Activated T-helper 2 cell treated with anti-CD3 and anti-CD28 coated beads, Interferon-gamma antibody, Interleukin-2, Interleukin-4, amounts not matched to agents 10 μg/mL and 5 μg/mL and 100 μg/mL, durations not matched to agents 14 hours and 24 hours and 36 hours (primary cell): ENCODE measurements at places on chromosomes 16 and 17. TPM values are rescaled to one million over a fixed set of nuclear protein-coding genes. Genes with fewer than 3 reads are reported as not detected.

DNA sequence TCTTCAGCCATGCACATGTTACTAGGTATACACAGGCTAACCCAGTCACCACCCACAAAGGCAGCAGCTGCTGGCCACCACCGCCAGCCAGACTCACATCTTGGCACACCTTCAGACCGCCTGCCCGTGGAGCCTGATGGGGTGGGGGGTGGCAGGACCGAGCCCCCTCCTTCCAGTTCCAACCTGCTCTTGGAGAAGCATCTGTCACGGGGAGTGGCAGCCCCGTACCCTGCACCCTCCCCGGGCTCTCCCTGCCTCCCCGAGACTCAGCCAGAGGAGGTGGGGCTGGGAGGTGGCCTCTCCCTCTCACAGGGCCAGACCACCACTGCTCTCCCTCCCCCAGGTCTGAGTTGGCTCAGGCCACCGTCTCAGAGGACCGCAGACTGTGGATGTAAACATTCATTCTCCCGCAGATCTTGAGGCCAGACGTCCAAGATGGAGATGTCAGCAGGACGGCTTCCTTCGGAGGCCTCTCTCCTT lies 11.3 kb upstream of the RBFOX3 start:
- DNase-seq = no peak

DNA sequence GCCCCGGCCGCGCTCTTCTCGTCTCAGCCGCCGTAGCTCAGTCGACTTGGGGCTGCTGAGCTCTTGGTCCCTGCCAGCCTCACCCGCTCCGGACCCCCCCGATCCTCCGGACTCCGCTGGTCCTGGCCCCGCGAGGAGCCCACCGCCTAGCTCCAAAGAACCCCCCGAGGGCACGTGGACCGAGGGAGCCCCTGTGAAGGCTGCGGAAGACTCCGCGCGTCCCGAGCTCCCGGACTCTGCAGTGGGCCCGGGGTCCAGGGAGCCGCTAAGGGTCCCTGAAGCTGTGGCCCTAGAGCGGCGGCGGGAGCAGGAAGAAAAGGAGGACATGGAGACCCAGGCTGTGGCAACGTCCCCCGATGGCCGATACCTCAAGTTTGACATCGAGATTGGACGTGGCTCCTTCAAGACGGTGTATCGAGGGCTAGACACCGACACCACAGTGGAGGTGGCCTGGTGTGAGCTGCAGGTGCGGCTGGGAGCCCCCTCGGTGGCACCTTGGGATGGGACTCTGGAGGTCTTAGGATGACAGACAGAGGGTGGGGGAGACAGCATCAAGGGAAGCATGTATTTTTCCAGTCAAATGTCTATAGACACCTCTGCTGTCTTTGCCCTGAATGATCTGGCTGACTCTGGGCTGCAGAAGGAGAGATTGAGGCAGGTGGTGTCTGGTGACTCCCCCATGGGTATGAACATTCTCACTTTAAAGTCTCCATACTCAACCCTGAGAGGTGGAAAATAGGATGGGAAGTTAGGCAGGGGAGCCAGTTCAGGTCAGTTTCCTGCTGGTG lies 635 bp downstream of the WNK4 start:
- DNase-seq = no peak

- DNase-seq = no peak
Measured at GRCh38 chr16:86347090-86347489, 163.2 kb upstream of the FOXF1 start.

DNA sequence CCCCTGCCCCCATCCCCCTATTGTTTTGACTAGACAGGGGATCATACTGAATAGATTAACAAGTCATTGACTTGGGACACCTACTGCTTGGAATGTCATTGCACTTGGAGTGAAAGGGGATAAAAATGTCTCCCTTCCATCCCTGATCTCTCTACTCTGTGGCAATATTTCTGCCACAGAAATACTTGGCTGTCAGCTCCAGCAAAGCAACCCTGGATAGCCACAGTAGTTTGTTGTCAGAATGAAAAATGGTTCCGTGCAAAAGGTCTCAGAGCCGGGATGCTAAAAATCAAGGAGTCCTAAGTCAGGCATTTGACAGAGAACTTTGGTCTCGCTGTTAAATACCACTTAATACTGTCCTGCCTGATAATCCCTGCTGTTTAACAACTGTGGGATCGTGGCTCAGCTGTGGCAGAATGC lies 722.0 kb upstream of the SOX9 start:
- DNase-seq = no peak

- no peak for DNase-seq
Measured at GRCh38 chr16:89646270-89646669, 11.2 kb downstream of the CHMP1A start.

DNA sequence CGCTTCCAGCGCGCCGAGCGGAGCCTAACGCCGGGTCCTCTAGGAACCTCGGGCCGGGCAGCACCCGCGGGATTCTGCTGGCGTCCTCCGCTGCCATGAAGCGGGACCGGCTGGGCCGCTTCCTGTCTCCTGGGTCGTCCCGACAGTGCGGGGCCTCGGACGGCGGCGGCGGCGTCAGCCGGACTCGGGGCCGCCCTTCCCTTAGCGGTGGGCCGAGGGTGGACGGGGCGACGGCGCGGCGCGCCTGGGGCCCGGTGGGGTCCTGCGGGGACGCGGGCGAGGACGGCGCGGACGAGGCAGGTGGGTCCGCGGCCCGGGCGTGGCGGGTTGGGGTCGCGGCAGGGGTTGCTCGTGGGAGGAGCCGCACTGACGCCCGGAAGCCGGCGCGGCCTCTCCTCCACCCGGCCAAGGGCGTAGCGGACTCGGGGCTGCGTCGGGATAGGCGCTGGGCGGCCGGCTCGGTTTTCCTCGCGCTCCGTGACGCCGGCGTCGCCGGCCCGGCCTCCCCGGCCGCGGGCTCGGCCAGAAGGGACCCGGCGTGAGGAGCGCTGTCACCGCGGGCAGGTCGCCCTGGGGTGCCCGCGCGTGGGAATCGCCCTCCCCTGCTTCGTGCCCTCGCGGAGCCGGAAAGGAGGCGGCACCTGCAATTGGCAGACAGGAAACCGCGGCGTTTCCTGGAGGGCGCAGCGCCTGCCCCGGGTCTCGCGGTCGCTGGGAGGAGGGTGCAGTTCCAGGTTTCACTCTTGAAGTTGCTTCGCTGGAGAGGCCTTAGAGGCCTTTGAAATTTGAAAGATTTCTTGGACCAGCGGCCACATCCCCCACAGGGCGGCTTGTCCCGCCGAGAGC lies 432 bp downstream of the ZNF276 start:
- DNase-seq = peak; percentile 82

DNA sequence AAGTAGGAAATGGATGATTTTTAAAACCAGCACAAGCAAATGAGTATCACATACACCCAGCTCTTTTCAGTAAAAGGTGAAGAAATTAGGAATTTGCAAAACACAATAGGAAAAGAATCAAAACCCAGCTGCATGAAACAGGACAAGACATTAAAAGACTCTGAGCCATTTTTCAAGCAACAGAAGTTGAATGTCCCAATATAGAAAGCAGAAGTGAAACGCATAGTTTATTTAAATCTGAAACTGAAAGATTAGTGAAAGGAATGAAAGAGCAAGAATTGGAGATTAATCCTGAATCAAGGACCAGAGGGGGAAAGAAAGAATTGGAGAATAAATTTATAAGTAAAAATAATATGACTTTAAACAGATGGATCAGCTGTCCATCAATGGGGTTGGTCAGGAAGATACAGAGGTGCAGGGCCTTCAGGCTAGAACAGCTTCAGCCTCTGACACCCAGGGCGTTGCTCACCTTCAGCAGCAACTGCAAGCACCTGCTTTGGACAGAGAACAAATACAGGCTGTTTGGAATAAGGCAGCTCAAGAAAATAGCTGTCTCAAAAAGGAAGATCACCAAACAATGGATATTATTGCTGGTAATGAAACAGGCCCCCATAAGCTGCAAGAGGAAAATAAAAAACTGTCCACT lies 3.9 kb upstream of the ARHGAP17 start:
- no peak for DNase-seq

DNA sequence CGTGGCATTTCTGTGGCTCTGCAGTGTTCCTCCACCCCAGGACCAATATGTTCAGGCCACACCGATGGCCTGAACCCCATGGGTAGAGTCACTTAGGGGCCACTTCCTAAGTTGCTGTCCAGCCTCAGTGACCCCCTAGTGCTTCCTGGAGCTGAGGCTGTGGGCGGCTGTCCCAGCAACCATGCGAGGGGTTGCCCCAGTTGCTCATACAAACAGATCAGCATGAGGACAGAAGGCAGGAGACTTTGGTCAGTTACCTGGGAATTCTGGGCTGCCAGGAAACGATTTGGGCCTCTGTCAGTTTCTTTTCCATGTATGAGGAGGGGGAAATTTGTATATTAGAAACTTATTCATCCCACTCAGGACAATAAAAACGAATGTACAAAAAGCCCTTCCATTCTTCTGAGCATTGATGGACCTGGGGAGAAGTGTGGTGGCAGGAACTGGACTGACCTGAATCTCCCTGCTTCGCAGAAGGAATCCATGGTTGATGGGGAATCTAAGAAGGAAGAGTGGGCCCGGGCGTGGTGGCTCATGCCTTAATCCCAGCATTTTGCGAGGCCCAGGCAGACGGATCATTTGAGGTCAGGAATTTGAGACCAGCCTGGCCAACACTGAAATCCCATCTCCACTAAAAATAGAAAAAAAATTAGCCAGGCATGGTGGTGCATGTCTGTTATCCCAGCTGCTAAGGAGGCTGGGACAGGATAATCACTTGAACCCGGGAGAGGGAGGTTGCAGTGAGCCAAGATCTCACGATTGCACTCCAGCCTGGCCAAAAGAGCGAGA lies 4.9 kb upstream of the IL32 start:
- no peak for DNase-seq

- DNase-seq = no peak
Measured at GRCh38 chr16:67150833-67151396, at the start of gene B3GNT9. Gene B3GNT9, minus strand, starts transcription at chr16:67150998. Its CDS starts 513 bp downstream, at chr16:67150485.

DNA sequence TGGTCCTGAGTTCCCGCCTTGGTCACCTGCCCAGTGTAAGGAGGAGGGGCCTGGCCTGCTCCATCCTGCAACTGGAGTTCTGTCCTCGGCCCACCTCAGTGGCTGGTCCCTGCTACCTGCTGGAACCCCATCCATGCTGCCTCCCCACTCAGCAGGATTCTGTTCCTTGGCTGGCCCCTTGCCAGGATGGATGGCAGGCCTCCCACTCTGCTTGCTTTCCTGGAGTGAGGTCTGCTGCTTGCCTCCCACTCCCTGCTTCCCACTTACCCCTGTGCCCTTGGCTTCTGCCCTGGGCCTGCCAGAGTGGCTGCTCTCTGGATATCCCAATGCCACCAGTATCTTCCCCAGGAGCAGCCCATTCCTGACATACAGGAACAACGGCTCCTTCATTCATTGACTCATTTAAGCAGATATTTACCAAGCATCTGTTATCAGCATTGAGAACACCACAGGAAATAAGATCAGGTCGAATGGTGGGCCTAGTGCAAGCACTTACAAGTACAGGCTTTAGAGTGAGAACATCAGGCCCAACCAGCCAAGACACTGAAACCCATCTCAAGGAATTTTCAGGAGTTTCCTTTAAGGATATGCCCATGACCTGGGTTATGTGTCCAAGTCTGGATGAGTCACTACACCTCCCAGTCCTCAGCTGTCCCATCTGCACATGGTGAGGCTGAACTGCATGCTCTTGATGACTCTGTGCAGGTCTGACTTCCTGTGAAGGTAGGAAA lies 17.0 kb upstream of the RPRML start:
- DNase-seq = no peak

DNA sequence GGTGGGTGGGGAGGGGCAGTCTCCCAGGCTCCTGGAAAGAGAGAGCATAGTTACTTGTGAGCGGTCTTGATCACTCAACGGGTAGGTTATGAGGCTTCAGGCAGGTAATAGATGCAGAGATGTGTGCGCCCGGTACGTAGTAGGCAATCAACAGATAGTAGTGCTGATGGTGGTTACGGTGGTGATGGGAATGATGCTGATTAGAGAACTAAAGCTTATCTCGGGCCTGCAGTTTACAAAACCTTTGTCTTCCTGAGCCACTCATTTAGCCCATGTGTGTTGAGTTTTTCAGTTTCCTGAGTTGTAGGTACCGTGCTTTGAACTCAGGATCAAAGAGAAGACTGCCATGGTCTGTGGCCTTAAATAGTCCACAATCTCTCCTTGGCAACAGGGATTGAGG lies 401.0 kb downstream of the SNX29 start:
- DNase-seq = no peak

DNA sequence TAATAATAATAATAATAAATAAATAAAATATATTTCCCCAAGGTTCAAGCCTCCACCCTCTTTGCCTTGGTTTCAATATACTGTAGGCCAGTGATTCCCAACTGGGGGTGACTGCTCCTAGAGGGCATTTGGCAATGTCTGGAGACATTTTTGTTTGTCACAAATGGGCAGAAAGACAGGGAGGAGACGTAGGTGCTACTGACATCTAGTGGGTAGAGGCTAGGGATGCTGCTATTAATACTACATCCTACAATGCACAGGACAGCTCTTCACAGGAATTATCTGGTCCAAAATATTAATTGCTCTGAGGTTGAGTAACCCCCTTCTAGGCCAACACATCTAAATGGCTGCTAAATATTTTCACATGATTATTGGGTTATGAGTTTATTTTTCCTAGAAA lies 12.8 kb upstream of the PRR14 start:
- no peak for DNase-seq

- no peak for DNase-seq
Measured at GRCh38 chr17:78719630-78720298, 62.3 kb downstream of the CYTH1 start.

- DNase-seq = no peak
Measured at GRCh38 chr17:37019117-37019740, 70.5 kb downstream of the AATF start.

DNA sequence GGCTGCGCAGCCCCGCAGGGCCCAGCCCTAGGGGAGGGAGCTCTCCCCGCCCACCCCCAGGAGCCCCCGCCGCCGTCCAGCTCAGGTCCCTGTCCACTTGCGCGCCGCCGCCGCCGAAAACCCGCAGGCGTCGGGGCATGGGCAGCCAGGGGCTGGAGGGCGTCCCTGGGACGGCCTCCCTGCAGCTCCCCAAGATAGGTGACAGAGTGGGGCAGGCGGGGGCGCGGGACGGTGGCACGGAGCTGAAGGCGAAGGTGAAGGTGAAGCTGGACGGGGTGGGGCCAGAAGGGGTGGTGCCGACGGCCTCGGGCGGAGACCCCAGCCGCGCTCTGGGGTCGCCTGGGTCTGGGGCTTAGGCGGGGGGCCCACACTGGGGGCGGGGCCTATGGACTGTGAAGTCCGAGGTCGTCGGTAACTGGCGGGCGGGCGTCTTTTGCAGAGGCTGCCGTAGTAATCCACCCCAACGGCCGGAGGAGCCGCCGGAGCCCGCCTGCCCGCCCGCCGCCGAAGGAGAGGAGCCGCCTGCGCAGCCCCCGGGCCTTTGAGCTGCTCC lies 27.2 kb downstream of the SREBF1 start:
- DNase-seq = no peak

The TMIGD1 gene
- not detected in 2 replicates for total RNA-seq

The HCRT gene
- total RNA-seq = not detected in 2 replicates

The C16orf86 gene
- 1.4 and 1.8 TPM in 2 replicates for total RNA-seq

The DUSP3 gene
- 12.6 and 14.8 TPM in 2 replicates for total RNA-seq

The RBFOX1 gene
- total RNA-seq = not detected in 2 replicates

The RCVRN gene
- total RNA-seq = not detected in 2 replicates
